CD4-positive, alpha-beta T cell treated with Interleukin-4 for 4 hours (primary cell): ENCODE measurements at places on chromosomes 1 and 21.
A peak's percentile ranks its signal among the peaks of the same experiment; 100 is the strongest.

- DNase-seq = no peak
Observed at GRCh38 chr1:208085655-208086515, 158.3 kb downstream of the PLXNA2 start.

GRCh38 chr1:157532569-157532968, 19.7 kb downstream of the FCRL5 start:
- no peak for DNase-seq

DNA sequence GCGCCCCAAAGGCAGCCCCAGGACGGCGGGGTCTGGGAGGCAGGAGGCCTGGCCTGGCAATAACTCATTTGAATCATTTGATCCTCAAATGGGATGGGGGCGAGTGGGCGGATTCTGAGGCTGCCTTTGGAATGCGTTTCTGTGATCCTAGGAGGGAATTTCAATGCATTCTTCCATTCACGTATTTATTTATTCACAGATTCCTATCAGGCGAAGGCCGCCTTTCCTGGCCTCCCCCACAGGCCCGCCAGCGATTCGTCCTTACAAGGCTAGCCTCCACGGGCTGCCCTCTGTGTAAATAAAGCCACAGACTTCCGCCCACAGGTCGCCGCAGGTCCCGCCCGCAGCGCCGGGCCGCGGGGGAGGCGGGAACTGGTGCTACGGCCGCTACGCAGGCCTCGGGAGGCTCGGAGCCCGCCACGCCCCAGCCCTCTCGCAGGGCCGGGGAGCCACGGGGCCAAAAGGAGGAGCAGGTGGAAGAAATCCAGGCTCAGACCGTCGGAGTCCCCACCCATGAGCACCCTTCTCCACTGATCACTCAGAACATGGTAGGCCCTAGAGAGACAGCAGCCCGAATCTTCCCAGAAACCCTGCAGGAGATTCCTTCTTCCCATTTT, 31.3 kb upstream of the JUN start:
- peak; percentile 61 for DNase-seq

- DNase-seq = peak; percentile 95
Observed at GRCh38 chr1:150562446-150563339, 13.5 kb downstream of the ADAMTSL4 start.

- no peak for DNase-seq
Observed at GRCh38 chr1:184156521-184157393, 105.2 kb downstream of the TSEN15 start.

GRCh38 chr1:243435836-243436235, 180.0 kb downstream of the SDCCAG8 start:
- DNase-seq = no peak

- DNase-seq = no peak
Observed at GRCh38 chr1:39173995-39174380, 30.5 kb upstream of the MACF1 start.

DNA sequence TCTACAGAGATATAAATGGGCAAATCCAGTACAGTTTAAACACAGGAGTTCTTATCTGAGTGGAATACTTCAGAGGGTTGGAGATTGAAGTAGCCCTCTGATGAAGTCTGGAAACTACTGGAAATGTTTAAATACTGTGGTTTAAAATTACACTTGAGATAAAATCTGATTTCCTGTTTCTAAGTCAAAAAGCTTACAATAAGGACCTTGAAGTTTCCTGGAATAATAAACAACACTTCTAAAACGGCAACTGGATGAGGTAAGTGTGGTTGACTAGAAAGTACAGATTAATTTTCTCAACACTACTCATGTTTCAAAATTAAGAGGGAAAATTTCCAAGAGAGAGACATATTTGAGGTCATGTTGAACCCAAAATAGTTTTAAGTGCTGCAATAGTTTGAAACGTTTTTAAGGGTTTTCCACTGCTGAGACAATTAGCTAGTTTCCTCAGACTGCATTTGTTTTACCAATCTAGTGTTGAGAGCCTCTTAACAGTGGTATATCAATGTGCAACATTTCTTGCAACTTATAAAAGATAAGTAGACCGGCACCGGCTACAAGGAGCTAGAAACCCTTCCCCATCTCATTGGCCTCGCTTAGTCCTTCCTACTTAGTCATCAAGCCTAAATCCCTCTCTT, 27.4 kb downstream of the KCNA3 start:
- DNase-seq = peak; percentile 65

DNA sequence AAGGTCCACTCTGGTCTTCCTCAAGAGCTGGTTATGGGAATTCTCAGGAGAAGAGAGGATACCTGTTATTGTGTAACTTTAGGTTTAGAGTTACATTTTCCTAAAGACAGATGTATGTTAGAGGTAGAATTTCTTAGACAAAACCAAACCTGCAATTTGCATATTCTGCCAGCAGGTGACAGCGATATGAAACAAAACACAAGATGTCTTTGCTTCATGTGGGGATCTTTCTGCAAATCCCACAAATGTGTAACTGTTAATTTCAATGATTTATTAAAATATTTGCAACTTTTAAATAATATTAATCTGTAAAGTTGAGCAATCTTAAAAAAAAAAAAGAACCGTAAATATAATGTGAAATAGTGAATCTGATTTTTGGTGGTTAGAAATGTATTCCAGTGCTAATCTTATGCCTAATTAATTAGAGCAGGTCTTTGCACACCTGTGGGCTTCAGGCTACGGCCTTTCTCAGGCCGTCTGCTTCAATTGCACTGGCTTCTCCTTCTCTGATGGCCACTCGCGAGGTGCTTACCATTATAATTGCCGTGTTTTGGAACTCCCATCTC, 33.4 kb downstream of the FAM78B start:
- DNase-seq = no peak

DNA sequence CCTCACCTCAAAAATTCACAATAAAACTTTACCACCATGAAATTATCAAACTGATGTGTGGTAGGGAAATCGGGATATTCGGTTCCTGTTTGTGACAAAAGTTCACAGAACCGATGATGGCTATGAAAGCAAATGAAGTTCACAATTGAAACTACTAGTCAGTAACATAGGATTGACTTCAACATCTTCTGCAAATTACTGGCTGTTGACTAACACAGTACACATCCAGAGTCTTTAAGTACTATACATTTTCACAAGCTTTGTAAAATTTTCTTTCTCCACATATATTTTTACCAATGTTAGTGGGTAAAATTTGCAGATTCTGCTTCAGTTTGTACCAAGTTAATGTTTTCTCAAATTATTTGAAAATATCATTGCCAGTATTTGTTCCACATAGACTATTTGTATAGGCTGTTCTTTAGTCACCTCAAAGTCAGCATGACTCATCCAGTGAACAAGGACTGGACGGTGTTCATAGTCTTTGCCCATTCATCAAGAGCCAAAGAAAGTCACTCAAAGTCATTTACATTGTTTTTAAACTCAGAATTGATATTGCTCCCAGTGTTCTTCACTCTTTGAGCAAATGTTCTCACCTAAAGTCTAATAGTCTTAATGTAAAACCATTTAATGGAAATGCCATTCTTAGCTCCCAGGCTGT, 213.4 kb downstream of the USP25 start:
- DNase-seq = no peak

GRCh38 chr1:146036241-146036964, 14.9 kb upstream of the HJV start:
- no peak for DNase-seq

DNA sequence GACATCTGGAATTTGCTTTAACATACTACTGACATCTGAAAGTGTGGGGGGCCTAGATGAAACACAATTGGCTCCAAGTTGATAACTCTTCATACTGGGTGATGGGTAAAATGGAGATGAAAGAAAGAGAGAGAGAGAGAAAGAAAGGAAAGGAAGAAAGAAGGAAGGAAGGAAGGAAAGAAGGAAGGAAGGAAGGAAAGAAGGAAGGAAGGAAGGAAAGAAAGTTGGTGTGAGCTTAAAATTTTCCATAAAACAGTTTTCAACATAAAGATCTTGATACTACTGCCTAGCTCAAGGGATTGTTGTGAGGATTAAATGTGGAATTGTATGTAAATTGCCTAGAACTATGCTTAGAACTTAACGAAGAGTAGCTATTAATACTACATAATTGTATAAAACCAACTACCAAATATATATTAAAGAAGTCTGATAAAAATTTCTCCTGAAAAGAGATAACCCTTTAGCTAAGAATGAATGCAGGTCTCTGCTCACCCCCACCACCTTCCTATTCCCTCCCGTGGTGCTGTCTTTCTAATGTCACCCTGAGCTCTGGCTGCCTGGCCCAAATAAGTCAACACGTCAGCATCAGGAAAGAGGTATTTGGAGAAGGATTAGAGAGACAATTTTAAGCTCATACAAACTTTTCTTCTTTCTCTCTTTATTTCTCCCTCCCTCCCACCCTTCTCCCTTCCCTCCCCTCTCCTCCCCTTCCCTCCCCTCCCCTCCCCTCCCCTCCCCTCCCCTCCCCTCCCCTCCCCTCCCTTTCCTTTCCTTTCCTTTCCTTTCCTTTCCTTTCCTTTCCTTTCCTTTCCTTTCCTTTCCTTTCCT, 89.3 kb upstream of the SGIP1 start:
- no peak for DNase-seq

DNA sequence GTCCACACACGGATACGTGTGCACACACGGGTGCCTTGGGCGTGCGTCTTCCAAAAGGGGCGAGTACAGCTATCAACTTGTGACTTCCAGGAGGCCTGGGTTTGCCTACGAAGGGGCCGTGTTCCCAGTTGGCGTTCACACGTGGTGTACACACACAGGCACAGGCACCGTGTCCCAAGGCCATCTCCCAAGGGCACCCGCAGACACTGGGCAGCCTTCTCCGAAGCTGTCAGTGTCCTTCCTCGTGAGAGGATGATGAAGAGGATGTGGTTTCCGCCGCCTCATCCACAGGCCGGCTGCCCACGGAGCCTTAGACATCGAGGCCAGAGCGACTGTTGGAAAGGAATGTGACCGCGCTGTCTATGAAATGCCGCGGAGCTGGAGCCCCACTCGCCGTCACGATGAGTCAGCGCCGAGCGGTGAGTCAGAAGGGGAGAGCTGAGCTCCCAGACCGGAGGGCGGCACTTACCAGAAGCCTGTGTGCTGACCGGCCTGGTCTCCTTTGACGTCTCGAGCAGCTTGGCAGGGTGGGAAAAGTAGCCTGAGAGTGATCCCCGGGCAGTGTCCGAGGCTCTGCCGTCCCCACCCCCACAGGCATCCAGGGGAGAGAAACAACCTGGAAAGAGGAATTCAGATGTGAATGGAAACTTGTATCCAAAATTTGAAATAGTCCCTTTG, 141.4 kb upstream of the ARHGEF16 start:
- DNase-seq = no peak

- DNase-seq = no peak
Observed at GRCh38 chr21:15703932-15704331, 25.9 kb upstream of the USP25 start.

- DNase-seq = no peak
Observed at GRCh38 chr1:200836213-200836612, 36.6 kb upstream of the GPR25 start.

GRCh38 chr1:215730600-215730999, 163.5 kb downstream of the KCTD3 start:
- DNase-seq = no peak

- DNase-seq = no peak
Observed at GRCh38 chr21:45530423-45531113, 11.7 kb downstream of the SLC19A1 start.
